Vagina (tissue), 2 donors: ENCODE measurements at places on chromosomes 12 and 14. TPM values are rescaled to one million over a fixed set of nuclear protein-coding genes. Genes with fewer than 3 reads are reported as not detected.

- no peak for DNase-seq
- H3K36me3 ChIP-seq, result peaks cover 18% of the 10 kb centered on the region
- H3K27me3 ChIP-seq, result no peaks in the 10 kb centered on the region
- H3K4me3 ChIP-seq, result no peak overlapping the region
- no peak overlapping the region for H3K27ac ChIP-seq
Measured at GRCh38 chr12:109926488-109927210, 26.6 kb downstream of the TCHP start.

DNA sequence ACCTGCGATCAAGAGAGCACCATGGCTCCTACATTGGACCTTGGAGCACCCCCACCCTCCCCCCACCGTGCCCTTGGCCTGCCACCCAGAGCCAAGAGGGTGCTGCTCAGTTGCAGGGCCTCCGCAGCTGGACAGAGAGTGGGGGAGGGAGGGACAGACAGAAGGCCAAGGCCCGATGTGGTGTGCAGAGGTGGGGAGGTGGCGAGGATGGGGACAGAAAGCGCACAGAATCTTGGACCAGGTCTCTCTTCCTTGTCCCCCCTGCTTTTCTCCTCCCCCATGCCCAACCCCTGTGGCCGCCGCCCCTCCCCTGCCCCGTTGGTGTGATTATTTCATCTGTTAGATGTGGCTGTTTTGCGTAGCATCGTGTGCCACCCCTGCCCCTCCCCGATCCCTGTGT, 1.8 kb upstream of the RNU7-1 start:
- no peaks in the 10 kb centered on the region for H3K36me3 ChIP-seq
- no peak overlapping the region for H3K4me3 ChIP-seq
- no peaks in the 10 kb centered on the region for H3K27me3 ChIP-seq
- DNase-seq, result no peak
- H3K4me1 ChIP-seq, result peaks cover 60% of the 10 kb centered on the region

DNA sequence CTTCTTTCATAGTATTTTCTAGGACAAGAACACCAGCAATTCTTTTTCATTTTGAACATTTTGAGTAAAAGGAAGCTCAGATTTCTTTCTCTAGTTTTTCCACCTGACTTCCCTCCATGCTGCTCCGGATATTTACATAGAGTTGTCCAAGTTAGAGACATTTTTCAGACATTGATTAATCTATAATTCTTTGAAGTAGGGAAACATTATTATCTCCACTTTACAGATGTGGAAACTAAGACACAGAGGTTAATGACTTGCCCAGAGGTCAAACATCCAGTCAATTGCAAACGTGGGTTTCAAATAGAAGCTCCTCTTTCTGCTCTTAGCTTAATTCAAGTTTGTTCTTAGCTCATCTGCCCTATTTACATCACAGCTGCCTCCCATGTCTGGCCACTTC, 138.3 kb downstream of the EGLN3 start:
- H3K27ac ChIP-seq, result no peak overlapping the region
- H3K4me1 ChIP-seq, result no peaks in the 10 kb centered on the region
- H3K27me3 ChIP-seq, result no peaks in the 10 kb centered on the region
- H3K4me3 ChIP-seq, result no peak overlapping the region

DNA sequence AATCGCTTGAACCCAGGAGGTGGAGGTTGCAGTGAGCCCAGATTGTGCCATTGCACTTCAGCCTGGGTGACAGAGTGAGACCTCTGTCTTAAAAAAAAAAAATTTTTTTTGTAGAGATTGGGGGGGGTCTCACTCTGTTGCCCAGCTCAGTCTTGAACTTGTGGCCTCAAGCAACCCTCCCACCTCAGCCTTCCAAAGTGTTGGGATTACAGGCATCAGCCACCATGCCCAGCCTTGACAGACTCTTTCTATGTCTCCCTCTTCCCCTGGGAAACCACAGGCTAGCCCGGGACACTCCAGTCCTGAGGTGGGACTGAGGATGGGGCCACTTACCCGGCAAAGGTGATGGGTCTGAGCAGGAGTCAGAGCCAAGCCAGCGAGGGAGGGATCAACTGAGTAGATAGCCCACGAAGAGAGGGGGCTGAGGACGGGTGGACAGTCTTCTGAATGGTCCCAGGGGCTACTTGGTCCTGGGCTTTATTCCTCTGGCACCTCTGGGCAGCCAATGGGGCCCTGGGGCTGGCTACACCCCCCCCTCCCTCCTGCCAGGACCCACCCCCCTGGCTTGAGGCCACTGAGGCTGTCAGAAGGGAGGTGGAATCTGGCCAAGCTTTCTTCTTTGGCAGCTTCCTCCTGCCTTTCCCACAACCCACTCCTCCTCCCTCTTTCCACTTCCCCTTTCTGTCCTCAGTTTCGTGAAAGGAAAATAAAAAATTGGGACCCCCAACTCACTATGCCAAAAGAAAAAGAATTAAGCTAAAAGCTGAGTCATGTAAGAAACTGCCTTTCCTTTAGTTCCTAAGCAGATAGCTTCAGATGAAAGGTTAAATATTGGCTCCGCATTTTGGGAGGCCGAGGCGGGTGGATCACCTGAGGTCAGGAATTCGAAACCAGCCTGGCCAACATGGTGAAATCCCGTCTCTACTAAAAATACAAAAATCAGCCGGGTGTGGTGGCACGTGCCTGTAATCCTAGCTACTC, at the start of gene SDS:
TSS of gene SDS (minus strand) at position 453 of the 981 bp plus-strand sequence. CDS start 4,179 bp downstream, outside the sequence.
- no peak for DNase-seq
- no peaks in the 10 kb centered on the region for H3K4me1 ChIP-seq
- H3K27ac ChIP-seq, result no peak within 1 kb of the TSS
- no peaks in the 10 kb centered on the region for H3K36me3 ChIP-seq
- no peak within 1 kb of the TSS for H3K4me3 ChIP-seq

DNA sequence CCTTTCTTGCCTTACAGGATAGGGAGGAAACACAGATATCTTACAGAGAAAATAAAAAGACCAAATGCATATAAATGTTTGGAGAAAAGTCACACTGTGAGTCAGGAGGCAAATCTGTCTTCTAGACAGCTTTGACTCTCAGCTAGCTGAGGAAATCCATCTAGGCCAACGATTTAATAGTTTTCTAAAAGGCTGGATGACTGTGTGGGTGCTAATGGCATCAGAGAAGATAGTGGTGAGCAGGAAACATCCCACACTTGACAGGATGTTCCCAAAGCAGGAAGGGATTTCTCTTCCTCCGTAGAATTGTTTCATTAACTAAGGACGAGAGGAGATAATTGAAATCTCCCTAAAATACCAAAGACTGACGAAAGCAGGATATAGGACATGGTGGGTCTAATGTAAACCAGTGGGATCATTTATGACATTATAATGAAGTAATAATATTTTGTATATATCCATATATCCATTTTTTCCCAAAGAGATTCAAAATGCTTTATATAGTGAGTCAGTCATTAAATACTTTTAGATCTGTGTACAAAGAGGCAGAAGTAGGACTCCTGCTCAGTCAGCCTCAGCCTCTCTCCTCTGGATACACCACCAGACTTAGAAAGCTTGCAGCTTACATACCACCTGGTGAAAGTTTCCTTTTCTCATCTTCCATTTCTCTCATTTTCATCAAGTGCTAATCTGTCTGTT, 44.3 kb upstream of the PSMA6 start:
- no peak overlapping the region for H3K27ac ChIP-seq
- H3K4me1 ChIP-seq, result no peaks in the 10 kb centered on the region
- DNase-seq, result no peak
- no peak overlapping the region for H3K4me3 ChIP-seq
- no peaks in the 10 kb centered on the region for H3K36me3 ChIP-seq
- no peaks in the 10 kb centered on the region for H3K27me3 ChIP-seq

- DNase-seq, result no peak
- no peak overlapping the region for H3K27ac ChIP-seq
- no peak overlapping the region for H3K4me3 ChIP-seq
- no peaks in the 10 kb centered on the region for H3K27me3 ChIP-seq
Measured at GRCh38 chr12:14327711-14328110, 37.8 kb upstream of the ATF7IP start.

DNA sequence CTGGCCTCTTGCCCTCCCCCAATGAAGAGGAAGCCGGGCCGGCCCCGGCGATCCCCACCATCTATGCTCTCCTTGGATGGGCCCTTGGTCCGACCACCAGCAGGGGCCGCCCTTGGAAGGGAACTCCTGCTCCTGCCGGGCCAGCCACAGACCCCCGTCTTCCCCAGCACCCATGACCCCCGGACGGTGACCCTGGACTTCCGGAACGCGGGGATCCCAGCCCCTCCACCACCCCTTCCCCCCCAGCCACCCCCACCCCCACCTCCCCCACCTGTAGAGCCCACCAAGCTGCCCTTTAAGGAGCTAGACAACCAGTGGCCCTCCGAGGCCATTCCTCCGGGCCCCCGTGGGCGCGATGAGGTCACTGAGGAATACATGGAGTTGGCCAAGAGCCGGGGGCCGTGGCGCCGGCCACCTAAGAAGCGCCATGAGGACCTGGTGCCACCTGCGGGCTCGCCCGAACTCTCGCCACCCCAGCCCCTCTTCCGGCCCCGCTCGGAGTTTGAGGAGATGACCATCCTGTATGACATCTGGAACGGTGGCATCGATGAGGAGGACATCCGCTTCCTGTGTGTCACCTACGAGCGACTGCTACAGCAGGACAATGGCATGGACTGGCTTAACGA, 19.4 kb downstream of the SETD1B start:
- H3K27ac ChIP-seq, result no peak overlapping the region
- H3K4me1 ChIP-seq, result no peaks in the 10 kb centered on the region
- H3K36me3 ChIP-seq, result peaks cover 79% of the 10 kb centered on the region
- no peak for DNase-seq

DNA sequence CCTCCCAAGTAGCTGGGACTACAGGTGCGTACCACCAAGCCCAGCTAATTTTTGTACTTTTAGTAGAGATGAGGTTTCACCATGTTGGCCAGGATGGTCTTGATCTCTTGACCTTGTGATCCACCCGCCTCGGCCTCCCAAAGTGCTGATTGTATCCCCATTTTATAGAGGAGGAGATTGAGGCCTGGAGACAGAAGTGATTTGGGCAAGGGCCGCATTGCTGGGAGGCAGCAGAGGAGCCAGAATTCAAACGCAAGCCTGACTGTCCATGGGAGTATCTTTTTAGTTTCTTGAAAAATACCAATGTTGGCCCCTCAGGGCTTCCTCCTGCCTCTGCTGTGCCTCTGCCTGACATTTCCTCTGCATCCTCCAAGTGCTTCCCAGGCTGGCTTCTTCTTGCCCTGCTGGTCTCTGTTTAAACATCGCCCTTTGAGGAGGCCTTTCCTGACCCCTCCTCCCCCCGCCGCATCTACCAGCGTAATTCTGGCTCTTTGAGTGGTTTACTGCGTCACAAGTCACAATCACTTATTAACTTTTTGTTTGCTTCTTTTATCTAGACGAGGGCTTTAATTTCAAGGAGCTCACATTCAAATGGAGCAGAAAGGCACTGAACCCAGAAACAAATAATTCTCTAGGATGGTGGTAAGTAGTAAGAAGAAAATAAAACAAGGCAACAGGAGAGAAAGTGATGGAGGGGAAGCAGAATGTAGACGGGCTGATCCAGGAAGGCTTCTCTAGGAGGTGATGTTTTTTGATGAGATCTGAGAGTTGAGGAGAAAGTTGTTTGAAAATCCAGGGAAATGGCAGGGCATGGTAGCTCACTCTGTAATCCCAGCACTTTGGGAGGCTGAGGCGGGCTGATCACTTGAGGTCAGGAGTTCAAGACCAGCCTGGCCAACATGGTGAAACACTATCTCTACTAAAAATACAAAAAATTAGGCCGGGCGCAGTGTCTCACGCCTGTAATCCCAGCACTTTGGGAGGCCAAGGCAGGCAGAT, 91.0 kb upstream of the MED13L start:
- no peaks in the 10 kb centered on the region for H3K27me3 ChIP-seq
- H3K36me3 ChIP-seq, result no peaks in the 10 kb centered on the region
- no peak overlapping the region for H3K27ac ChIP-seq
- peaks cover 7% of the 10 kb centered on the region for H3K4me1 ChIP-seq

- no peaks in the 10 kb centered on the region for H3K27me3 ChIP-seq
- no peak overlapping the region for H3K27ac ChIP-seq
- H3K4me3 ChIP-seq, result no peak overlapping the region
- DNase-seq, result no peak
Measured at GRCh38 chr14:102262929-102263462, 42.0 kb downstream of the MOK start.

DNA sequence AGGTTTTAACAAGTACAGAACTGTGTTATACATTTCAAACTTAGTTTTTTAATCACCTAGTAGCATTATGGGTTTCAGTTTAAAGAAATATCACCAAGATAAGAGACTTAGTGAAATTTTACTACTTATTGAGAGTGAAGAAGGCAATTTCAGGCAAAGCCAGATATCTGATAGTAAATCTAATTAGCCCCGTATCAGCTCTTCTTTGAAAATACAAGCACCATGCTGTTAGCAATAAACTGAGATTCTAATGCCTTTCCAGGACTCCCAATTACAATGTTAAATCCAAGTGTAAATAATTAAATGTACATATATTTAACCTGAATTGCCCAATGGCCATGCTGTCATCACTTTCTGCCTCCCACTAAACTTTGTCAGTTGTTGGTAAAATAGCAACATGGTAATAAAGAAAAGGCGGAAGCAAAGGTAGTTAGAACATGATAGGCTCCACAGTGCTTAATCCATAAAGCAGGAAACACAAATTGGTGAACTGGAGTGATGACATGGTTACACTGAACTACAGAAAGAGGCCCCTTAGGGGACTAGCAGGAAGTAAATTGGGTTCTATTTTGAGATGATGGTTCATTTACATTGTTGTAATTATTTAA, 646.1 kb downstream of the C12orf50 start:
- no peak overlapping the region for H3K4me3 ChIP-seq
- no peak for DNase-seq
- no peaks in the 10 kb centered on the region for H3K36me3 ChIP-seq

The DERA gene
- 21.4 TPM for total RNA-seq

The TWF1 gene
- total RNA-seq, result 71.0 TPM

The TRIM9 gene
- total RNA-seq, result 2.2 TPM

The LMNTD1 gene
- total RNA-seq, result not detected

The KLHL42 gene
- total RNA-seq, result 30.0 TPM
